ENCODE measurements at places on chromosomes 11 and 22.

GRCh38 chr11:75344761-75345454 is 6.6 kb downstream of the ARRB1 start:
- DNase-seq = no peak

GRCh38 chr22:42160830-42161696 is 30.5 kb upstream of the CYP2D6 start:
- DNase-seq = no peak

DNA sequence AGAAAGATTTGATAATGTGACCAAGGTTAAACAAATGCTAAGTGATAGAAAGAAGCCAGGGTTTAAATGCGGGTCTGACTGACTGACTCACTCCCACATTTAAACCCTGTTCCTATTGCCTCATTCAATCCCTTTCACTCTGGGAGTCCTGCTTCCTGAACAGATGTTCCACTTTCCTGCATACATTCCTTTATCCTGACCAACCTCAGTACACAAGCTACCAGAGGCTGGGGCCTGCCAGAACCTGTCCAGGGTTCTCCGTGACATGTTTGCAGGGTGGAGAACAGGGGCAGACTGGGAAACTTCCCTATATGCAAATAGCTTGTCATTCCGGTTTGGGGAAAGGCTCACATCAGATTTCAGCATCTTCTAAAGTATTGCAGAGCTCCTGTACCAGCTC is 3.0 kb upstream of the ANKK1 start:
- peak; percentile 9 for DNase-seq

DNA sequence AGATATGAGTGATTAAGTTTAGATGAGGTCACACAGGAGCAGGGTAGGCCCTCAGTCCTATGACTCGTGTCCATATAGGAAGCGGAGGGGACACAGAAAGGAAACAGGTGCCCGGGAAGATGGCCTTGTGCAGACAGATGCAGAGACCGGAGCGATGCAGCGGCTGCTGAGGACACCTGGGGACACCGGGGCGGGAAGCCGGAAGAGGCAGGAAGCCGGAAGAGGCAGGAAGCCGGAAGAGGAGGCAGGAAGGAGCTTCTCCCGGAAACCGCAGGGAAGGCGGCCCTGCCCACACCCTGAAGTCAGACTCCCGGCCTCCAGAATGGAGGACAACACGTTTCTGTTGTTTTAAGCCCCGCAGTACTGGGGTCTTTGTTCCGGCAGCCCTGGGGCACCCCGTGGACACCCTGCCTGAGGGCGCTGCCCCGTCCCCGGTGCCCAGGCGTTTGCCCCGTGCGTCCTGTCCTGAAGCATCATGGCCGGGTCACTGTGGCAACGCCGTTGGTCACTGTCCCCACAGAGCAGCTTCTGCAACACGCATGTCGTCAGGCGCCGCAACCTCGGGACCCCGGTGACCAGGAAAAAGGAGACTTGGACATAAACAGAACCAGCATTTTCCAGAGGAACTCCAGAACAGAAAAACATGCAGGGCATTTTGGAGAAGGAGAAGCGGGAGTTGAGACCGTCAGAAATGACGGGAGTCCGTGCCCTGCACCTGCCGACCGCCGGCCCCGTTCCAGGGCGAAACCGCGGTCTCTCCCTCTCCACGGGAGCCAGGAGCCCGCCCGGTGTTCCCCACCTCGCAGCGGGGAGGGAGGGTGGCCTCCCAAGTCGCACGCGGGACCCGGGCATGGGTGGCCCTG is 103.4 kb downstream of the BRD1 start:
- DNase-seq = no peak

DNA sequence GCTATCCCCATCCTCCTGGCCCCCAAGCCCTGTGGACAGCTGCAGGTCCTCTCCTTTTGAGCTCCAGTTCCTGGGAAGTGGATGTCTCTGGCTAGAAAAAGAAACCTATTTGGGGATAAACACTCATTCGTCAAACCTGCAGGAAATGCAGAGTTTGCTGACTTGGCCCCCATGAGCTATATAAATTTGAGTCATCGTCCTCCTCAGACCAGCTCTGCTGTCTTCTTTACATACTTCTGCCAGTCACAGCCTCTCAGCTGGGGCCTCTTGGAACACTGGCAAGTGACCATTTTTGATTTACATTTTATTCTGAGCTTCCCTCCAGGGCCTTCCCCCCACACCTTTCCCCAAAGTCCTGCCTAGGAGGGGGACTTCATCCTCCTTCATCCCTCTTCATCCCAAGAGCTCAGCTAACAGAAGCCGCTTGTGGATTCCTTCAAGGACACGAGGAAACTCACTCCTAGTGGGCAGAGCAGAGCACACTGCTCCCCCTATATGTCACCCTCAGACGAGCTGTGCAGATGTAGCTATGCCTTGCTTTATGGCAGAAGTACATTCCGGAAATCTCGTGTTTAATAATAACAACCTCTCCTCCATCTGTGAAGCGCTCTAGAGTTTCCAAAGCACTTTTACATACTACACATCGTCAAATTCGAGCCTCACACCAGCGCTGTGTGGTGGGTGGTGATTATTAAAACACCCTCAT is 131.8 kb downstream of the FEZ1 start:
- no peak for DNase-seq

DNA sequence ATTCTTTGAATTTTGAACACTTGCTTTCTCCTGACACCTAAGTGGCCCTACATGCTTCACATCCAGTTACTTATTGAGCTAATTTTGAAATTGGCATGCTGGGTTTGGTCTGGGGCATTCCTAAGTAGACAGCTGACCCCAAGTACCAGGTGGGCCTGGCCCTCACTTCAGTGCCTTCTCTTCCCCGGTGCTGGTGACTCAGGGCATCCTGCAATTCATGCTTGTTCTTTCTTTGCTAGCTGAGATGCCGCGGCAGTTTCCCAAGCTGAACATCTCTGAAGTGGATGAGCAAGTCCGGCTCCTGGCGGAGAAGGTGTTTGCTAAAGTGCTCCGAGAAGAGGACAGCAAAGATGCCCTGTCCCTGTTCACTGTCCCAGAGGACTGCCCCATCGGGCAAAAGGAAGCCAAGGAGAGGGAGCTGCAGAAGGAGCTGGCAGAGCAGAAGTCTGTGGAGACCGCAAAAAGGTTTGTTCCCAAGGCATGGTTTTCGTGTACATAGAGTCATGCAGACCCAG is 6.3 kb downstream of the AMPD3 start:
- no peak for DNase-seq

DNA sequence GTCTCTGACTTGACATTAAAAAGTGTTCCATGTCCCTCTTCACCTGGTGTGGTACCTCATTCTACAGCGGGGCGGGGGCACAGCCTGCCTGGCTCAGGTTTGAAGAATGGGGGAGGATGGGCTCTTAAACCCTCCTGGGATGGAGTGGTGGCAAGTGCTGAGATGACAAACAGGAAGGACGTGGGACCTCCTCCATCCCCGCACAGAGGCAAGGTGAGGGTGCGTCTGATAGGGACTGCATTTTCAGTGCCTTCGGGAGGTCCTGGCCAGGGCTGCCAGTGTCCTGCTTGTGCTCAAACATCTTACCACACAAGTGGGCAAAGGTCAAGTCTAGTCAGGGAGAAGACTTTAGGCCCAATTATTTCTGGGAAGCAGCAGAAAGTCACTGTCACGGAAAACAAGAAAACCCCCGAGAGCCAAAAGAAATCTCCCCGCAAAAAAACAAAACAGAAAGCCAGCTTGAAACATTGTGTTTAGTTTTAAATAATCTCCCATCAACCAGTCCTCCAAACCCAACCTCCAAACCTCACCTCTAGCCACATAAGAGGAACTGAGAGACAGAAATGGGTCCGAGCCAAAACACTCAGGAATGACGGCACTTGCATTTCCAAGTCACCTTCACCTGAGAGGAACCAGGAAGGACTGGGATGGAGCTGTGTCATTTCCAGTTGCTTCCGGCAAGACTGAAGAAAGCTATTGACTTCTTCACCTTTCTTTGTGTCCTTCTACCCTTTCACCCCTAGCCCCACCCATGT is 966.5 kb downstream of the NTM start:
- no peak for DNase-seq

GRCh38 chr11:77207618-77208313 is 79.7 kb downstream of the MYO7A start:
- no peak for DNase-seq

- no peak for DNase-seq
Observed at GRCh38 chr11:57506522-57506921, 9.0 kb downstream of the SLC43A1 start.

GRCh38 chr11:48109046-48109666 is 107.5 kb upstream of the OR4B1 start:
- DNase-seq = peak; percentile 62
